ENCODE measurements at places on chromosomes 5 and 9.

DNA sequence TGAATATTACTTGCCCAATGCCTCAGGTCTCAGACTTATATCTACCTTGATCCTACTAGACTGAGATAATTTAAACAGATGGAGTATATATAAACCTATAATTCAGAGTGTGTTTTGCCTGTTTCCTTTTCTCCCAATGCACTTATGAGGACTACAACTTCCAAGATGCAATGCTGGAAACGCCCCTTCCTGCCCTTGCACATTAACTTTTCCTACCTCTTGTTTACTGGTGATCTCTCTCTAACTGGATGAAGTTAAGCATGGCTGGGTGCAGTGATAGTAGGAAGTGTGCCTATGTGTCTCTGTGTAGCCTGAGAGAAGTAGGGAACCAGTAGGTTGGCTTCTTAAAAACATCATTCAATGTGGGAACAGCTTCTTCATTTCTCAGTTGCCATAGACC lies 115.2 kb downstream of the SVEP1 start:
- DNase-seq = no peak

DNA sequence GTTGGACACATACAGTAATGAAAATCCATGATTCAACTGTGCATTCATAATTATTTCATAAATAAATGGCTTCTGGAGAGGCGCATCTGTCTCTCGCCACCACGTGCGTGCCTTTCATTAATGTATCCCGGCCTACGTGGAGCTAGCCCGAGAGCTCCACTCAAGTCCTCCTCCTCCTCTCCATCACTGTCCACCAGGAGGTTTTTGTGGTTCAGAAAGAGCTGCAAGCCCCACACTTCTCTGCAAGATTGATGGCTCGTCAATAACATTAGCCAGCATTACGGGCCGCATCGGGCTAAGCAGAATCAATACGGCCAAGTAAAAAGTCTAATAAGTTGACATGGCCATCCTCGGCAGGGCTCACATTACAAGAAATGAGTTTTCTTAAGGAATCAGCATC lies 499.8 kb downstream of the BNC2 start:
- no peak for DNase-seq

GRCh38 chr5:96388176-96388575 lies 44.9 kb downstream of the PCSK1 start:
- DNase-seq = no peak

DNA sequence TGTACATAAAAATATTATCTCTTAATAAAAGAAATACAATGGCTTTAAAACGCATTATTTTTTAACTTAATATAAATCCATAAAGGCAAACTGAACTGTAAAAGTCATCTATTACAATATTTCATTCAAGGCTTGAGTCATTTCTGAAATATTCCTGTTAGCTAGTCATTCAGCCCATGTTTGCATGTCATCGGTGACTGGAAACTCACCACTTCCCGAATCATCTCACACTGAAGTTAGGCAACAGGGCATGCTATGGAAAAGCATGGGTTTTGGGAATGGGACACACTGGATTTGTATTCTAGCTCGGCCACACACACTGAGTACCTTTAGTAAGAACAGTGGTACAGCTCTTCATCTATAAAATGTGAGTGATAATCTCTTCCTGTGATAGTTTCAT lies 691.1 kb upstream of the C9orf72 start:
- no peak for DNase-seq

GRCh38 chr9:126696401-126697145 lies 82.8 kb downstream of the LMX1B start:
- no peak for DNase-seq

GRCh38 chr9:21692390-21692789 lies 110.0 kb upstream of the MTAP start:
- DNase-seq = no peak

DNA sequence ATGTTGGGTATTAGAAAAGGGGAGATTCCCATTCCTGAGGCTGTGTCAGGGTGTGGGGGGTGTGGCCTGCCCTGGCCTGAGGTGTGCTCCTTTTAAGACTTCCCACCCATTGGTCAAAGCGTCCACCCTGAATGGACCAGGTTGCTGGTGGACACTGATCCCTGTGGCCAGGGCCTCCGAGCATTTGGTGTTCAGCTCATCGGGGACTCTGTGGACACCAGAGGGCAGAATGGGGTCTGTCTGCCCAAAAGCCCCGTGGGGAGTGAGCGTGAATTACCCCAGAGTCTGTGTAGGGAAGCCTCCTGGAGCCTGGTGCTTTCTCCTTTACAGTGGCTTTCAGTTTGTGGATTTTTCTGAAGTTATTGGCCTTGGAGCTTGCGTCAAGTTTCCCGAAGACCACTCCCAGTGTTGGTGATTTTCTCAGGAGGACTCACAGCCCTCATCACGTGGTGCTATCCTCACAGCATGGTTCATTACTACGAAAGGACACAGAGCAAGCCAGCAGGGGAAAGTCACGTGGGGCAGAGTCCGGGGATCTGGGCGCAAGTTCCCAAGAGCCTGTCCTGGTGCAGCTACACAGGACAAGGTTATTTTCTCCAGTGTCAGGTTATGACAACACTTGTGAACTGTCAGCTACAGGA lies 55.5 kb downstream of the TENT4A start:
- DNase-seq = no peak

- DNase-seq = no peak
Measured at GRCh38 chr9:134847752-134848432, 32.7 kb upstream of the FCN2 start.

- no peak for DNase-seq
Measured at GRCh38 chr9:126119731-126120130, 206.9 kb upstream of the MVB12B start.

GRCh38 chr9:4157584-4158499 lies 142.0 kb downstream of the GLIS3 start:
- no peak for DNase-seq

- DNase-seq = no peak
Measured at GRCh38 chr9:137669261-137669672, 50.5 kb downstream of the EHMT1 start.

DNA sequence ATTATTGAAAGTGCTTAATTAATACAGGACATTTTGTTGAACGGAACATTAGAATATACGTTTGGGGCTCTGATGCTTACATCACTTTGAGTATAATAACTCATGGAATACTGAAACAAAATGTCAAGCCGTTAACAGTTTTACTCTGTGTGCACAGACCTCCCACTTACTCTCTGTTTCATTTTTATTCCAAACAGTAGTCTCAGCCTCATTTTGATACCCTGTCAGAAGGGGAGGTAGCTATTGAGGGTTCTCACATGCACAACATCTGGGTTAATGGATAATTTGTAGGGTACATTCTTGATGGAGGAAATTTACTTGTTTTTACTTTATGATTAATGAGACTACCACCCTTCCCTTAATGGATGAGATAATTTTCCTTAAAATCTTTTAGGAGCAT lies 59.0 kb downstream of the SCAMP1 start:
- no peak for DNase-seq

GRCh38 chr5:110625376-110625999 lies 101.0 kb downstream of the TMEM232 start:
- no peak for DNase-seq

DNA sequence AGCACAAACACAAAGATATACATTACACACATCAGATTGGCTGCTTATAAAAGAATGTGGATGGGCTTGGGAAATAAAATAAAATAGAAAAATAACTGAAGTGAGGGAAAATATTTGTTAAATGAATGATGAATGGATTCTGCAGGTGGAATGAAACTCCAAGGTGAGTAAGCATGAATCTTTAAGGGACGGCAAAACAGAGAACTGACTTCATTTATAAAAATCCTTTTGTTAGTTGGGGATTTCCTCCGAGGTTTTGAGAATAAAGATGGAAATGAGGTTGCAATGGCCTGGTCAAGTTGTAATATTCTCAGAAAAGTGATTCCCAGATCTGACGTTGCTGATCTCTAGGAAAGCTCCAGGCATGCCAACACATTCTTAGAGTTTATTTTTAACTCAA lies 20.9 kb upstream of the SEMA6A start:
- DNase-seq = no peak

GRCh38 chr9:120394058-120394669 lies 185.8 kb downstream of the CDK5RAP2 start:
- DNase-seq = no peak

- no peak for DNase-seq
Measured at GRCh38 chr5:169970911-169971765, 9.2 kb downstream of the INSYN2B start.

DNA sequence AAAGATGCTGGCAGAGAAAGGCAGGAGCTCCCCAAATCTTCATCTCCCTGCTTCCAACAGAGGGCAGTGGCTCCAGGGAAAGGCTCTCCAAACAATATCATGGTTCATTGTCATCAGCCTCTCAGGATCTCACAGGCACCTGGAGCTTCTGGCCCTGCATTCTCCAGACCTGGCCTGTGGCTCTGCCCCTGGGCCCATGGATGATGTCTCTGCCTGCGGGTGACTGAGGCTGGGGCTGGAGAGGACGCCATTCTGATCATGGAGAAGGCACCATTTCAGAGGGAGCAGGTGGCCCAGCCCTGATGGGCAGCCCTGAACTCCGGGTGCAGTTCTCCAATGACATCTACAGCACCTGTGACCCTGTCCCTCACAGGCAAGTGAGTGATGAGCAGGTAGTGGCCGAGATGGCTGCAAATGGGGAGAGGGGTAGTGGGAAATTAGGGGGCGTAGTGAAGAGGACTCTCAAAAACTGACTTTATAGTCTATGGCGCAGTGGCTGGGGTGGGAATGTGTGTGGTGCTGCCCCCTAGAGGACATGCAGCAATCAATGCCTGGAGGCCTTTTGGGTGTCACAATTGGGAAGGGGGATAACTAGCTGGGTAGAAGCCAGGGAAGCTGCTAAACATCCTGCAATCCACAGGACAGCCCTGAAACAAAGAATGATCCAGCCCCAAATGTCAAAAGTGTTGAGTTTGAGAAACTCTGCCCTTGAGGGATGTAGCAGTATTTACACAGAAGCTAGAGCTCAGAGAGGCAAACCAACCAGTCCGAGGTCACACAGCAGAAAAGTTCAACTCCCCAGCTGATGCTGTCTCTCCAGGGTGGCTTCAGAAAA lies 3.2 kb downstream of the SH3PXD2B start:
- no peak for DNase-seq

DNA sequence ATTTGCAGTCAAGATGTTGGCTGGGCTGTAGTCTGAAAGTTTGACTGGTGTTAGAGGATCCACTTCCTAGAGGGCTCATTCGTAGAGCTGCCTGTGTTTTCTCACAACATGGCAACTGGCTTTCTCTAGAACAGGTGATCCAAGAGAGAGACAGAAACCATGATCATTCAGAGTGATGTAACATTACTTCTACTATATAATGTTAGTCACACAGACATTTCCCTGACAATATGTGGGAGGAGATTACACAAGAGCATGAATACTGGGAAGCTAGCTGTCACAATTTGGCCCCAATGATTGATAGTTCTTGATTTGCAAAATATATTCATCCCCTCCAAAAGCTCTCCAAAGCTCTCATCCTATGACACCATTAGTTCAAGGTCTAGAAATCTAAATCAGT lies 10.9 kb upstream of the TMEM161B start:
- DNase-seq = no peak

- no peak for DNase-seq
Measured at GRCh38 chr9:109448223-109448622, 49.9 kb downstream of the PTPN3 start.

GRCh38 chr5:92909602-92909962 lies 671.4 kb downstream of the NR2F1-AS1 start:
- DNase-seq = no peak

- DNase-seq = no peak
Measured at GRCh38 chr5:180034564-180034963, 37.0 kb downstream of the RNF130 start.

DNA sequence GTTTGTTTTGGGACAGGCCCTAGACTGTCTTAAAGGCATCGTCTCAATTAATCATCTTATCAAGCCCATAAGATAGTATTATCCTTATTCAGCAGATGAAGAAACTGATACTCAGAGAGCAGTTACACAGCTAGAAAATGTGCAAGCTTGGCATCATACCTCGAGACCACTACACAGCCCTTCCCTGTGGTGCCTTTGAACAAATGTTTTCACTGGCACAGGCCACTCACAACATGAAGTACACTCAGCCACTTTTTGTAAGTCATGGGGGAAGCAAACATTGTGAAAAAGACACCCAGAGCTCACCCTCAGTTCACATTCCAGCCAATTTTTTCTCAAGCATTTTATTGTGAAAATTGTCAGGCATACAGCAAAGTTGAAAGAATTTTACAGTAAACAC lies 122.5 kb downstream of the WDR41 start:
- DNase-seq = no peak

GRCh38 chr5:59171131-59171530 lies 588.3 kb downstream of the RAB3C start:
- no peak for DNase-seq

DNA sequence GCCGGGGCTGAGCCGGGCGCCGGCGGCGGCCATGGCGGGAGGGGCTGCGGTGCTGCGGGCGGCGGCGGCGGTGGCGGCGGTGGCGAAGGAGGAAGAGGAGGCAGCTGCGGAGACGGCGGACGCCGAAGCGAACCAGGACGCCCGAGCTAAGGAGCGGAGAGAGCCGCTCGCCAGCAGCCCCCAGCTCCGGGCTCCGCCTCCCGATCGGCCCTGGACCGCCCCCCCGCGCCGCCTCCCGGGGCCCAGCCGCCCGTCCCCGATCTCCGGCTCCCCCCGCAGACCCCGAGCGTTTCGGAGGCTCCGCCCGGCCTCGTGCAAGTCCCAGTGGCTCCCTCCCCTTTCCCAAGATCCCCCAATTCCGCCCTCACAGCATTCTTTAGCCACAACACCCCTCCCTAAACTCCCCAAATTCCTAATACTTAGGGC lies at the start of gene ASTN2:
ASTN2 (minus strand) TSS at position 152 of the 426 bp plus-strand sequence; CDS start at position 33, 119 bp downstream.
- no peak for DNase-seq

DNA sequence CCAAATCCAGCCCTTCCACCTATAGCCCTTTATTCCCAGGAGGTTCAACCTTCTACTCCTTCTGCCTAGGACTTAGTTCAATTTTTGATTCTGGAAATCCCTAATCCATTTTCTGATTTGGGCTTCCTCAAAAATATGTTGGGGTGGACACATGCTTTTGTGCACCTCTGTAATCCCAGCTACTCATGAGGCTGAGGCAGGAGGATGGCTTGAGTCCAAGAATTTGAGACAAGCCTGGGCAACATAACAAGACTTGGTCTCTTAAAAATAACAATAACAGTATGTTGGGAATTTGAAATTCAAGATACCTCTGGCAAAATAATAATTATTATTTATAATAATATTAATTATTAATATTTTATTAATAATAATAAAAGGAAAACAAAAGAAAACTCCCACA lies 188.7 kb upstream of the TLE4 start:
- no peak for DNase-seq

- DNase-seq = no peak
Measured at GRCh38 chr5:92635001-92635461, 946.0 kb downstream of the NR2F1-AS1 start.

DNA sequence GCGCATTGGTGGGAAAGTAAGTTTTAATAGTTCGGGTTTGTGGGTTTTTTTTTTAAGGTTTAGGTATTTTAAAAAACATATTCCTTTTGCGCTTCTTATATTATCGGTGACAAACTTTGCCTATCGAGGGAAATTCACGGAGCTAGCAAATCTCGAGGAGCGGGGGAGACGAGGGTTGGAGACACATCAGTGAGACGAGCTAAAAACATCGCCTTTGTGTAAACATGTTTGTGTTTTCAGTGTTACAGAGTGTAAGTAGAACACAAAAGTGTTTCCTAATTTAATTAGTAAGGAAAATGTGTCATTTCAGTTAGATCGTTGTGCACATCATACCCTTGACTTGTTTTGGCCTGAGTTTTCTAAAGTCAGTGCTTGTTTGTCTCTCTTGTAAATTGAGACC lies 945 bp downstream of the BTF3 start:
- no peak for DNase-seq

GRCh38 chr5:99814321-99815063 lies 720.7 kb upstream of the FAM174A start:
- no peak for DNase-seq

Data from forelimb muscle (tissue), 1 donor.